Kidney epithelial cell (primary cell): ENCODE measurements at places on chromosomes 3 and 15. TPM values are rescaled to one million over a fixed set of nuclear protein-coding genes. Genes with fewer than 3 reads are reported as not detected.

FAM107A gene
- total RNA-seq, result 0.63 TPM in 1 of 2 replicates, not detected in the other

C15orf39 gene
- 26.8 and 34.8 TPM in 2 replicates for total RNA-seq

GRCh38 chr3:42443292-42443691 lies 32.9 kb upstream of the LYZL4 start:
- DNase-seq, result no peak

DNA sequence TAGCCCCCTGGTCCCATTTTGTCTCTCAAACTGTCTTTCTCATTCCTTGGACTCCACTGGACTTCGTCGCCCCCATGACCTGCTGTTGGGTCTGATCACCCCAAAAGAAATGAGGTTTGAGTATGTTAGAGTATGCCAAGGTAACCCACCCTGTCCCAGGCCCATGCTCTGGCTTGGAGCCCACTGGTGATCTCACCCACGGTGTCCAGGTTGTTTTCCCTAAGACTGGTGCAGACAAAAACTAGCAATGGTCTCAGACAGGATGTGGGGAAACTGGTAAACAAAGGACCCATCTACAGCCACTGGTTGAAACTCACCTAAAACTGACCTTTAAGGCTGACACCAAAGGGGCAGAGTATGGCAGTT lies 38.9 kb downstream of the EFCAB12 start:
- no peak for DNase-seq

GPR160 gene
- 13.2 and 14.2 TPM in 2 replicates for total RNA-seq

GRCh38 chr15:82093774-82094211 lies 48.0 kb upstream of the MEX3B start:
- DNase-seq, result peak; percentile 47

SCN11A gene
- total RNA-seq, result 0.04 and 0.27 TPM in 2 replicates

GRCh38 chr3:124272605-124273151 lies 280.8 kb upstream of the ROPN1 start:
- DNase-seq, result no peak

GRCh38 chr15:100703032-100703578 lies 100.7 kb downstream of the ASB7 start:
- no peak for DNase-seq

DNA sequence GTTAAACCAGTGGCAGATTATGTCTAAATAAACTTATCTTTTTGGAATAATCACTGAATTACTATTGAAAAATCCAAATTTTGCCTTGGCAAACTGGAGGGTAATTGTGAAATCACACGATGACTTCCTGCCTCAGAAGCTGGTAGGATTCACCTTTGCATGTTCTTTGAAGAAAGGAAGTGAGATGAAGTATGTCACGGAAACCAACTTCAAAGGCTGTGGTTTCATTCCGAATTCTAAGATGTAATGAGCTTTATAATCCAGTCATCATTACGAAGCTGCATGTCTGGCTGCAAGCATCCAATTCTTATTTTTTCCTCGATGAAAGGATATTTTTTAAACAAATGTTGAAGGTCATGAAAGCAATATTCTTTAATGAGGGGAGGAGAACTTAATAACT lies 15.0 kb upstream of the ZBED2 start:
- DNase-seq, result no peak

DNA sequence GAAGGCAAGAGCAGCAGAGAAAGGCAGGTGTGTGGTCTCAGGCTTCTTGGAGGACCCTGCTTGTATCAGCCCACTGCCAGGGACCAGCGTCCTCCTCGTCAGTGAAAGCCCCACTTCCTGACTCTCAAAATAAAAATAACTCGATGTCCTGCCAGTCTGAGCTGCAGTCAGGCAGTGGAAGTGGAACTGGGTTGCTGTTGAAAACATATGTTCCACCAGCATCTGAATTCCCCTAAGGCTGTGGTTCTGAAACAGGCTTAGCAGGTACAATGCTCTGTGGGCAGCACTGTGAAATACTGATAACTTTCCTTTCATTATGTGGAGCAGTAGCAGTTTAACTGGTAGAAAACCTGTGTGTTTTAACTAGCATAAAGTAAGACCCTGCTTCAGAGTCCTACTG lies 121.6 kb upstream of the EIF1B start:
- no peak for DNase-seq

- DNase-seq, result peak; percentile 73
These were observed 191.3 kb downstream of the LPP start for GRCh38 chr3:188345223-188345622.

GAP43 gene
- total RNA-seq, result 0.07 and 0.21 TPM in 2 replicates

GRCh38 chr15:35663956-35664355 lies 118.0 kb upstream of the DPH6 start:
- no peak for DNase-seq

- no peak for DNase-seq
These were observed 23.7 kb downstream of the NEK10 start for GRCh38 chr3:27345493-27345892.

DNA sequence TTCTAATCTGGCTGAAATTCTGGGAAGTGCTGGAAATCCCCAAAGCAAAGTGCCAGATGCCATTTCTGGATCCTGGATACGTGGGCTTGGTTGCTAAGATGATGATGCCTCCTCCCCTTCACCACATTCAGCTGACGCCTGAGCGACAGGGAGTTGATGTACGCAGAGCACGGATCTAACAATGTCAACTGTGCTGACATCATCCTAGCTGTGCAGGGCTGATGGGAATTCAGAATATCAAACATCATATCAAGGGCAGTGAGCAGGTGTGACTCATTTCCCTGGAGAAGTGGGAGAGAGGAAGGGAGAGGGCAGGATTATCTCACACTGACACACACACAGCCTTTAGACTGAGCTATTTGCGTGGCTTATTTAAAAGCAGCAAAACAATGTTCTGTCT lies 92.6 kb upstream of the ZBTB20 start:
- peak; percentile 93 for DNase-seq

- no peak for DNase-seq
These were observed 16.2 kb downstream of the ATP13A3 start for GRCh38 chr3:194470615-194471014.

- no peak for DNase-seq
These were observed 52.6 kb upstream of the ABHD10 start for GRCh38 chr3:111926266-111926676.
